HepG2 (cell line): ENCODE measurements at places on chromosomes 3 and 15. TPM values are rescaled to one million over a fixed set of nuclear protein-coding genes. Genes with fewer than 3 reads are reported as not detected.

GRCh38 chr15:68729789-68730411 is 90.8 kb downstream of the ANP32A start:
- H3K27ac ChIP-seq, result no peak overlapping the region
- H3K4me1 ChIP-seq, result no peaks in the 10 kb centered on the region
- DNase-seq, result no peak

The SPINT1 gene
- total RNA-seq, result 0.45 and 0.49 TPM in 2 replicates

GRCh38 chr15:77418966-77419835 is 703 bp downstream of the PEAK1 start:
- peak overlapping the region; percentile 78 for H3K27ac ChIP-seq
- H3K4me1 ChIP-seq, result peaks cover 55% of the 10 kb centered on the region
- peak overlapping the region; percentile 95 for H3K4me3 ChIP-seq
- no peak for DNase-seq
- H3K36me3 ChIP-seq, result no peaks in the 10 kb centered on the region
- H3K27me3 ChIP-seq, result no peaks in the 10 kb centered on the region; the same call in 1 of the 3 replicates

DNA sequence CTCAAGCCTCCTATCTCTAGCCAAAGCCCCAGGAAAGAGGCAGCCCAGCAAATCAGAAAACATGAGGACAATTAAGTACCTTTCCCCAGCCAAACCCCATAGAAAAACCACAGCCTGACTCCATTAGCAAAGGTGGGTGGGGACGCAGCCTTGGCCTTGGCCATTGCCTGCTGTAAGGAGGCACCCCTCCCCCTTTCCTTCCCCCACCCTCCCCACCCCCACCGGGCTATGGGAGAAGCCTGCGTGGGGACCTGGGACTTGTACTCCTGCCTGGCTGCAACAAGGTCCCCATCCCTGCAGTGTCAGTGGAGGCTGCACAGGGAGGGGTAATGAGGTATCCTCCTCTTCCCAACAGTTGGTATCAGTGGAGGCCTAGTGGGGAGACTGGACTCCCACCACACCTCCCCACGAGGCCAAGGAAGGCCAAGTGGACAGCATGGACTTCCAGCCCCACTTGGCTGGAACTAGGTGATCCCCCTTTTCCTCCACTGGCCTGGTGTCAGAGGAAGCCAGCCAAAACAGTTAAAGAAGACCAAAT is 20.5 kb downstream of the PRR23E start:
- no peaks in the 10 kb centered on the region for H3K4me1 ChIP-seq
- H3K36me3 ChIP-seq, result no peaks in the 10 kb centered on the region
- H3K4me3 ChIP-seq, result no peak overlapping the region
- H3K27ac ChIP-seq, result no peak overlapping the region

DNA sequence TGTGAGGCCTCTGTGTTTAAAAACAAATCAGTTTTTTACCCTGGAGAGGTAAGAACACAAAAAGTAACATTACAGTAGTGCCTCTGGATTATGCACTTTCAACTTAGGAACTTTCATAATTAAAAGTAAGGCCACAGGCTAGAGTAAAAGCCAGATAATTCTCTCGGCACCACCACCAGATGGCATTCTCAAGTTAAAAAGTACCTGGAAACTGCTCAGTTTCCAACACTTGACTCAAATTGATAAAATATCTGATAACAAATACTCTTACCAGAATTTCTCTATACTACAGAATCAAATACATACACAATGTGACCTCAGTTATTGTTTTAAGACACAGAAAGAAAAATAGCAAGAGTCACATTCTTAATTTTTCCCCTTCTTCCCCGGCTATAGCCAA is 19.9 kb downstream of the SPICE1 start:
- no peaks in the 10 kb centered on the region for H3K27me3 ChIP-seq
- no peak overlapping the region for H3K27ac ChIP-seq
- H3K4me3 ChIP-seq, result no peak overlapping the region
- H3K36me3 ChIP-seq, result peaks cover 1% of the 10 kb centered on the region; the same call in 1 of the 2 replicates
- peak; percentile 34 for DNase-seq

The TNNC1 gene
- total RNA-seq, result 11.8 and 18.7 TPM in 2 replicates

DNA sequence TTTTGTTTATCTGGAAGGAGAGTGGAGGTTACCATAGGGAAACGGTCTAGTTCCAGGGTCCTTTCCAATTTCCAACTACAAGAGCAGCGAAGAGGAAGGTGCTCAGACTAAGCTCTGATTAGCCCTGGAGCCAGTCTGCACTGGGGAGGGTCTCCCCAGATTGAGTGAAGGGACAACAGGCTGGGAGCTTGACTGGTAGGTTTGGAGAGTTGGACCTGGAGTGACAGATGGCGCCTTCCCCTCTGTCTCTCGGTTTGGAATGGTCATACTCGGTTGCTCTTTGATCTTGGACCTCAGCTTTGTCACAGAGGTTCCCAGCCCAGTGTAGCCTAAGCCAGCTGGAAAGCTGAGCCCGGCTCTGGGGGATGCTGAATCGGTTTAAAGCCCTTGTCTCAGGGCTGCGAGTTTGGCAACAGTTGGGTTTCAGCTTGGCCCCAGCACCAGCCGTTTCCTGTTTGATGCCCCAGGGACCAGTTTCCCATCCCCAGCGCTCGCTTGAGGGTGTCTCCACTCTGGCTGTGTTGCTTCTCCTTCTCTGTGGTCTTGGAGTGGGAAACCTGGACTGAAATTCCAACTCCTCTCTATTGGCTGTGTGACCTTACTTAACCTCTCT is 53.1 kb upstream of the ULK4 start:
- H3K4me3 ChIP-seq, result peak overlapping the region; percentile 85
- DNase-seq, result peak; percentile 85
- H3K4me1 ChIP-seq, result peaks cover 61% of the 10 kb centered on the region
- H3K27ac ChIP-seq, result peak overlapping the region; percentile 64
- no peaks in the 10 kb centered on the region for H3K27me3 ChIP-seq

The SENP8 gene
- total RNA-seq, result 2.7 and 4.2 TPM in 2 replicates

The MYZAP gene
- 0.13 TPM in 1 of 2 replicates, not detected in the other for total RNA-seq

DNA sequence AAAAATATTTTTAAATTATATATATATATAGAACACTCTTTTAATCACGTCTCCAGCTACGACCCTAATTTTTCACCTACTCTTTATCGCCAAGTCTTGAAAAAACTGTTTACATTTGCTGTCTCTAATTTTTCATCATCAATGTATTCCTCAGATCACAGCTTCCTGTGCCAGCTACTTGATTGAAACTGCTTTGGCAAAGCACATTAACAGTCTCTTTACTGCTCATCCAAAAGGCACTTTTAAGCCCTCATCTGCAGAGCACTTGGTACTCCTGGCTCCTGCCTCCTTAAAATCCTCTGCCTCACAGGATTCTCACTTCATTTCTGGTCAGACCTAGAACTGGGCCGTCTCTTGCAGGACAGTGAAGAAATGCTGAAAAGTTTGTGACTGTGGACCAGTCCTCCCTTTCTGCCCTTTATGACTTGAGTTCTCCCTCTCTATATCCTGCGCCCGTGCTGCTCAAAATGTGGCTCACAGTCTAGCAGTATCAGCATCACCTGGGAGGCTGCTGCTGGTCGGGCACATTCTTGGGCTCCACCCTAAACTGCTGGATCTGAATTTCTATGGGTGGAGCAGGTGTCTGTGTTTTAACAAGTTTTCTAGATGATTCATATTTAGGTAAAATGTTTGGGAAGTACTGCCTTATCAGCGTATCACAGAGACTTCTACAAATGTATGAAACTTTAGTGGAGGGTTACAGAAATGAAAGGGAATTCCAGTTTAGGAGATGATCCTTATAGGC is 196.8 kb downstream of the ADAMTSL3 start:
- DNase-seq, result no peak
- no peaks in the 10 kb centered on the region for H3K27me3 ChIP-seq
- H3K4me1 ChIP-seq, result no peaks in the 10 kb centered on the region

The MYO1E gene
- 25.1 and 38.5 TPM in 2 replicates for total RNA-seq

DNA sequence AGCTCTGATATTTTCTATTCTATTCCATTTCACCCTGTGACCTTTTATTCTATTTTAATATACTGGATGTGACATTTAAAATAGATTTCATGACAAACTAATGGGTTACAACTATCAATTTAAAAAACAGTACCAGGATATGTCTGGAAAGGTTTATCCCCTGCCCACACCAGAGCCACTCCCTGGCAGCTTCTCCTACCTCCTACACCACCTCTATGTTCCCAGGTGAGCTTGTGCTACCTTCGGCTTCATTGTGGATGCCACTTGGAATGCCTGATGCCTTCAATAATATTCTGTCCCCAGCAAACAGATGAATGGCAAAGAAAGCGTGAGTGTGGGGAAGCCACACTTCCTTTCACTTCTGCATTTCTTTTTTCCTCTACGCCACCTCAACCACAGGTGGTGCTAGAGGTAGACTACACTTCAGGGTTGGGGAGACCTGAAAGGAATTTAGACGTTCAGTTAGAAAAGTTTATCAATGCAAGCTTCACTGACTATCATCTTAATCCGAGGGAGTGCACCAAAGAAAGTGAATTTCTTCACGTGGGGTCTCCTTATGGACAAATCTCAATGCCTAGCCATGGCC is 213.0 kb downstream of the SSR3 start:
- no peak for DNase-seq
- H3K27ac ChIP-seq, result no peak overlapping the region
- H3K27me3 ChIP-seq, result no peaks in the 10 kb centered on the region
- no peak overlapping the region for H3K4me3 ChIP-seq
- no peaks in the 10 kb centered on the region for H3K36me3 ChIP-seq
- H3K4me1 ChIP-seq, result no peaks in the 10 kb centered on the region

The ROPN1B gene
- total RNA-seq, result not detected in 2 replicates

GRCh38 chr3:66989860-66990696 is 8.0 kb upstream of the KBTBD8 start:
- 0 out of 3 replicates have a peak, but pooled peaks cover 2% of the 10 kb centered on the region for H3K27me3 ChIP-seq
- H3K27ac ChIP-seq, result no peak overlapping the region
- H3K36me3 ChIP-seq, result no peaks in the 10 kb centered on the region
- H3K4me3 ChIP-seq, result no peak overlapping the region

GRCh38 chr15:69338535-69339213 is 40.0 kb downstream of the PAQR5 start:
- no peaks in the 10 kb centered on the region for H3K4me1 ChIP-seq
- H3K4me3 ChIP-seq, result no peak overlapping the region
- H3K27ac ChIP-seq, result no peak overlapping the region

The FSIP1 gene
- 0.11 and 0.18 TPM in 2 replicates for total RNA-seq

The MYRIP gene
- 0.60 and 0.64 TPM in 2 replicates for total RNA-seq

DNA sequence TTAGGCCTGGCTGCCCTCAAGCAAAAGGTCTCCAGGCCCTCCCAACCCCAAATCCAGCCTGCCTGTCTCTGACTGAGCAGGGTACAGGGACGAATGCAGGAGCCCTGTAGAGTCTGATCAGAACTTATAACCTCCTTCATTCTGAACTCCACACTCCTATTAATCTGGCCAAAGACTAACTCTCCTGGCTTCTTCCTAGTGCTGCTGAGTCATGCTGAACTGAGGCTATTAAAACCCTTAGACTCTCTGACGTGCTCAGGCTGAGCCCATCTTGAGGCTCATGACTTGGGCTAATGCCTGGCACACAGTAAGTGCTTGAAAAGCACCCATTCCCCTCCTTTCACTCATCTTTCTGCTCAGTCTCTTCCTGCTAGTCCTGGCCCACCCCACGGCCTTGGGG is 81.9 kb downstream of the NUP210 start:
- H3K27me3 ChIP-seq, result no peaks in the 10 kb centered on the region
- DNase-seq, result no peak
- H3K4me3 ChIP-seq, result no peak overlapping the region
- H3K4me1 ChIP-seq, result no peaks in the 10 kb centered on the region

The NR2E3 gene
- not detected in 2 replicates for total RNA-seq

GRCh38 chr3:30912301-30912700 is 17.8 kb upstream of the GADL1 start:
- H3K27ac ChIP-seq, result no peak overlapping the region
- no peak overlapping the region for H3K4me3 ChIP-seq
- no peaks in the 10 kb centered on the region for H3K27me3 ChIP-seq
- H3K36me3 ChIP-seq, result no peaks in the 10 kb centered on the region
- H3K4me1 ChIP-seq, result no peaks in the 10 kb centered on the region
- no peak for DNase-seq

The FBXO40 gene
- not detected in 2 replicates for total RNA-seq
